ENCODE measurements at places on chromosomes 3 and 15.

- no peak for DNase-seq
Observed at GRCh38 chr15:72199721-72200212, 2.2 kb upstream of the GRAMD2A start.

DNA sequence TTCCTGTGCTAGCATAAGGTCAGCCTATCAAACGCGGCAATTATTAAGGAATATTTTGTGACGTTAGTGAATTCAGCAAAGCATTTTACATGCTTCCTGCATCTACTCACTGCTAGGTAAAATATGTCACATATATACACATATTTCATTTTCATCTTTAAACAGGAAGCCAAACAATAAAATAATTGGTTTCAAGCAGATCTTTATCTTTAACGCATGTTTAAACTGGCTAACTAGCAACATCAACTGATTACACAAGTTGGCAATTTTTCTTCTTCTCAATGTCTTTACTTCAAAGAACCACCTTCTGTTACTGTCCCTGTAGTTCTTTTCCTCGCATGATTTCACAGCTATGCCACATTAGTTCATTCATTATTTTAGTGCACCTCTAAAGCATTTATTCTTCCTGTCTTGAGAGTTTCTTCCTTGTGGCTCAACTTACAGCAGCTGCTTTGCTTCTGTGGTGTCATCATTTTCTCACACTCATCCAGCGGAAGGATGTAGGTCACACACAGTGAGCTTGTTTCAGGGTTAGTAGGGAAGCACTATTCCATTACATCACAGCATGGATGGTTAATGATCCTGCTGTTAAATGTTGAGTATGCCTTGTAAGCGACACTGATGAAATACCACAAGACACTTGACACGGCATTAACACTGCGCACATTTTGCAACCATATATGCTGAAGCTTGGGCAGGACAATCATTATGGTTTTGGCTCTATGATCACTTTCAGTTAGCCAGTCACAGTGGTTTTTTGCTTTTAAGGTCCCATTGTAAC is 2.3 kb upstream of the BCHE start:
- no peak for DNase-seq

DNA sequence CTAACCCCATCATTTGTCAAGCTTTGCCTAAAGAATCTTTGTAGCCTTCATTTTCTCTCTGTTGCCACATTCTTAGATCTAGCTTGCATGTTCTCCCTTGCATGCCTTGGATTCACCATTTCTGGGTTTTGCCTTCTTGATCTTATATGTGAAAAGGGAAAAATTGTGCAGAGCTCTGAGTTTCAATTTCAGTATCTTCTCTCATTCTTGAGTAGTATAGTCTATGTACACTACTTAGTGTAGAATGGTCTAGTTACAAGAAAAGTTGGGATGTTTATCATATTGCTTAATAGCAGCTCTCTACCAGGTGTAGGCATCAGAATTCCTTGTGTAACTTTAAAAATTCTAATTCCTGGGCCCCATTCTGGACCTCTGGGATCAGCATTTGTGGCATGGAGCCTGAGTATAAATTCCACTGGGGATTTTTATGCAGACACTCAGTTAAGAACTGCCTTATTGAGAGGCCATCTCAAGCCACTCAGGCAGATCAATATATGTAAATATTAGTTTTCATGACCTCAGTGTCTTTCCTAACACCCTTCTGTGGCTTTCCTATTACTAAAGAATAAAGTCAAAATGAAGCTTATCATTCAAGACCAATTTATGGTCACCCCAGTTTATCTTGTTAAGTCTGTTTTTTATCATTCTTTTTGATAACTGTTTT is 23.4 kb downstream of the GTF2E1 start:
- DNase-seq: no peak

GRCh38 chr3:81816473-81817250 is 55.2 kb upstream of the GBE1 start:
- no peak for DNase-seq

DNA sequence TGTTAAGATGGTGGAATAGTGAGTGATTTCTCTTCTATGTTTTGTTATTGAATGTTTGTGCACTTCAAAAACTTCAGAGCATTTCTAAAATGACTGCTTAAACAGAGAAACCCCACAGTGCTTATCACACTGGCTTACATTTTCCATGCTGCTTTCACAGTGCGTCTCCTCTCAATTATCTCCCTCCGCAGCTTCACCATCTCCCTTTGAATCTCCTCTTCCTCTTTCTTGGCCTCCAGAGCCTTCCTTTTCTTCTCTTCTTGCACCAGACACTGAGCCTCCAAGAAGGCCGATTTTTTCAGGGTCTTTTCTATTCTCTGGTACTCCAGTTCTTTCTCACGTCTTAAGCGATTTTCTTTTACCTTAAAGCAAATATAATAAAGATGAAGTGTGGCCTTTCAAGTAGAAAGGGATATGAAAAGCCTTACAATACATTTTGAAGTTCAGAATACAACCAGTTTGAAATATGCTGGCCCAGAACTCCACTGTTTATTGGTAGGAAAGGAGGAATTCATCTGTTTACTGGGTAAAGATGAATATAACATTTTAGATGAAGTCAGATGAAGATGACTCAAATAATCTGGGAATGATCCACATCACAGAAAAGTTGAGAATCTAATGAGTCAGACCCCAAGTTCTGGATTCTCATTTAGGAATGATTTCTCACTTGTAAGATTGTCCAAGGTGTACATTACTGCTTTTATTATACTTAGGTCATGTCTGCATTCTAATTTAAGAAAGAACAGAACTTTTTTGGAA is 21.4 kb downstream of the CCDC191 start:
- no peak for DNase-seq

GRCh38 chr3:152266221-152266995 is 2.3 kb upstream of the MBNL1 start:
- DNase-seq: no peak

DNA sequence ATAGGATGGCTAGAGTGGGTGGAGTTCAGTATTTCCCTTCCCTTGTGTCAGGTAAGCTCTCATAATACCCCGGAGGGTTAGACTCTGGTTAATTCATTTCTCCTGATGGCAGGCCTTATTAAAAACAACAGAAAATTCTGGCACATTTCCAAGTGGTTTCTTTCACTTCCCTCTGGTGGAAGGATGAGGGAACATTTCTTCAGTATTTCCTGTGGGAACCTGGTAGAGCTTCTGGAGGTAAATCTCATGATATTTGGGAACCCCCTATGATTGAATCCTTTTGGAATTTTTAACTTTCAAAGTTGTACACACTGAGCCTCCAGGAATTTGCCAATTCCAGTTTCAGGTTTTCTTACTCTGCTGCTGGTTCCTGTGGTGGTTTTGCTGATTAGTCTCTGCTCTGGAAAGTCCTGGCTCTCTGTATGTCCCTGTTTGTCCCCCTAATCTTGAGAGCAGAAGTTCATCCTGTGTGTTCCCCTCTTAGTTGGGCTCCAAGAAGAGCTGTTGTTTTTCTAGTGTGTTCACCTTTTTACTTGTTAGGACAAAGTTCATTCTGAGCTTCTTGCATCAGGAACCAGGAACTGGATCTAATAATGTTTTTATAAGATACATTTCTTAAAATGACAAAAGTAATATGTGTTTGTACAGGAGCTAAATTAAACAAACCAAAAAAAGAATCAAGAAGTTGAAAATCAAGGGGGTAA is 12.1 kb downstream of the CHRNA7 start:
- no peak for DNase-seq

DNA sequence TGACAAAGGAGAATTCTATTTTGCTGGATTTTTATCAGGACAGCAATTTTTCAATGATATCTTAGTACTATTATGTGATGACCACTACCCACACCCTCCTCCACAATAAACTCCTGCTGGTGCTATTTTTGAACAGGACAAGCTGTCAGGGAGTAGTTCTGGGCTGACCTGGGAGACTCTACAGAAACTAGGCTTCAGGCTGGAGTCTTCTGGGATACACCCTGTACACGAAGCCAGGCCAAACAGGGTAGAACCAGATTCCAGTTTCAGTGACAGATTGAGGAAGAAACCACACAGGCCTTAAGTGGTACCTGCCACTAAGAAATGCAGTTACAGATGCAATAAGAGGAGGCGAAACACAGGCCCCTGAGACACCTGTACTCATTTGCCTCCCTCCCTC is 12.8 kb downstream of the NMNAT3 start:
- DNase-seq: no peak

GRCh38 chr15:39455471-39455991 is 125.3 kb upstream of the THBS1 start:
- no peak for DNase-seq

- DNase-seq: no peak
Observed at GRCh38 chr3:60461267-60461666, 790.0 kb downstream of the FHIT start.
